ENCODE measurements at places on chromosomes 6 and 20. TPM values are rescaled to one million over a fixed set of nuclear protein-coding genes. Genes with fewer than 3 reads are reported as not detected.

- DNase-seq: no peak
These were observed 61.9 kb downstream of the SASH1 start for GRCh38 chr6:148404456-148405054.

DNA sequence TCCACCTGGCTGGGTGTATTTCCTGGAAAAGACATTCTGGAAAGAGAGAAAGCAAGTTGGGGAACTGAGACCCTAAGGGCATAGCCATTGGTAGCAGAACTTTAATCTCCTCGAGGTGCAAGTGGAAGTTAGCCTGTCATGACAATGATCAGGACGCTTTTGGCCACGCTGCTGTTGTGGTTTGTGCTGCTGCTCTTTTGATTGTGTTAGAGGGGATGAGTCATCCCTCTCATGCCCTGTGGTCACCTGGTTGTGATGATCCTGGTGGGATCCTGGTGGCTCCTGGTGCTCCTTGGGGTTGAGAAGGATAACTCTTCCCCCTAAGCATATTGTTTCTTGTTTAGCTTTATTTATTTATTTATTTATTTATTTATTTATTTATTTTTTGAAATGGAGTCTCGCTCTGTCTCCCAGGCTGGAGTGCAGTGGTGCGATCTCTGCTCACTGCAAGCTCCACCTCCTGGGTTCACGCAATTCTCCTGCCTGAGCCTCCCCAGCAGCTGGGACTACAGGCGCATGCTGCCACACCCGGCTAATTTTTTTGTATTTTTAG is 350.3 kb downstream of the KIF16B start:
- peak; percentile 61 for DNase-seq

DNA sequence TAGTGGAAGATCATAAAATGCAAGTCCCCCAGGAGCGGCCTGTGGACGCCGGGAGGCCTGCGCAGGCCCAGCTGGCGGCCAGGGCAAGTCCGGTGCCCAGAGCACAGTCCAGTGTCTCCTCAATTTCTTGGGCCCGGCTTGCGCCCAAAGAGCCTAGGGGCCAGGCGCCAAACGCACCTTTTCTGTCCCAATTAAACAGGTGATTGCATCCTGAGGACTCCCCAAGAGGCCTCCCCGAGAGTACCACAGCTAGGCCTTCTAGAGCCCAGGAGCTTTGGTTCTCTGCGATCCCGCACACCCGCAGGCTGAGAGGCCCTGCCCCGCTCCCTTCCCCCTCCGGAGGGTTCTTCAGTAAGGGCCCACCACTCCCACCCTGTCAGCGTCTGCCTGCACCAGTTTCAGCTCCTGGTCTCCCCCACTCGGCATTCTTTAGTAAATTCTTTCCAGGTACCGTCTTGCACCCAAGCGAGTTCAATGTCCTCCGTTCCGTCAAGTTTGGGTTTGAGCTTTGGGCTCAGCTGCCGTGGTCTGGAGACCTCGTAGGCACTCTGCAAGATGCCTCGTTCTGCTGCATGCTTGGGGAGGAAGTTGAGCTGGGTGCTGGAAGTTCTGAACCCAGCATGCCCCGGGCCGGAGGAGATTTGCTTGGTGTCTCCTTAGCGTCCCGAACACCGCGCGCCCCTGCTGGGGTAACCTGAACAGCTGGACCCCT is 3.9 kb upstream of the NKX2-2 start:
- no peak for DNase-seq

DNA sequence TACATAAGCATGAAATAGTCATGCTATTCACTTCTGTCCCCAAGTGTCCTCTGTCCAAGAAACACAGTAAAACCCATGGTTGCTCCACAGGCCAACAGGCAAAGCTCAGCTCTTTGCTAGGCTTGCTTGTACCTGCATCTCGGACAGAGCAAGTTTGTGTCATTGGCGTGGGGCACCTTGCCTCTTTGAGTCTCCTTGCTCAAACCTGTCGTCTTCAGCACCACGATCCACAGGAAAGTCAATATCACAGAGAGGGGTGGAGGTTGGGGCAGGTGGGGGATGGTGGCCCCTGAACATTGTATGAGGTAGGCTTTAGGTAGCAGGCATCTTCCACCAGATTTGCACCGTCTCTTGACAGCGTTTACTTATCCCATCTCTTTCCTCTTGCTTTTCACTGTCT is 4.1 kb upstream of the TMEM14B start:
- DNase-seq: no peak

RRP36 gene
- 65.6 TPM for total RNA-seq

Data from myocyte (in vitro differentiated cells).